ELR (cell line): ENCODE measurements at places on chromosomes 7 and 10.

DNA sequence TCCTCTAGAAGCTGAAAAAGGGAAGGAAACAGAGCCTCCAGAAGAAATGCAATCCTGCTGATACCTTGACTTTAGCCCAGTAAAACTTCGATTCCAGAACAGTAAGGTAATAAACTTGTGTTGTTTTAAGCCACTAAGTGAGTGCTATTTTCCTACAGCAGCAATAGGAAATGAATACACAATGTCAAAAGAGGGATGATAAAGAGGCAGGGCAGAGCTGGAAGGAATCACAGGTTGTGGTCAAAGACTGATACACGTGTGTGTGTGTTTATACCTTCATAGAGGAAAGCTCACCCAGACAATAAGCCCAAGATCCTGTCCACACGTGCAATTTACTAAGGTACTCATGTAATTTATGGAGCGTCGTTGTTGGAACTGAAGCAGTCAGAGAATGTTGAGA is 9.5 kb downstream of the ABCB1 start:
- no peak for DNase-seq

DNA sequence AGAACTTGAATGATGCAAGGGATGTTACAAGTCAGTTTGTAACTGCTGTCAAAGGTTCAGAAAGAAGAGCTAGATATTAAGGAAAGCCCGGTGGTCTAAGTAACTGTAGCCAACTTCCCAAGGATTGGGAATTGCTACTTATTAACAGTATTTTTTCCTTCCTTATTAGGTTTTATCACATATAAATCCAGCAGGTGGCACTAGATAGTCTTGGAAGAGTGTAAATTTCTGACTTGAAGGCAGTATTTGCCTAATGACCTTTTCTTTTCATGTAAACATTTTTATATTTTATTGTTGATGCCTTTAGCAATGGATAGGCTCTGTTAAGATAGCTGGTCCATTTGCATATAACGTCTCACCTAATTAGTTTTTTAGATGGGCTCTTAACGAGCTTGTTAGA is 51.2 kb downstream of the ANLN start:
- DNase-seq, result peak; percentile 66

DNA sequence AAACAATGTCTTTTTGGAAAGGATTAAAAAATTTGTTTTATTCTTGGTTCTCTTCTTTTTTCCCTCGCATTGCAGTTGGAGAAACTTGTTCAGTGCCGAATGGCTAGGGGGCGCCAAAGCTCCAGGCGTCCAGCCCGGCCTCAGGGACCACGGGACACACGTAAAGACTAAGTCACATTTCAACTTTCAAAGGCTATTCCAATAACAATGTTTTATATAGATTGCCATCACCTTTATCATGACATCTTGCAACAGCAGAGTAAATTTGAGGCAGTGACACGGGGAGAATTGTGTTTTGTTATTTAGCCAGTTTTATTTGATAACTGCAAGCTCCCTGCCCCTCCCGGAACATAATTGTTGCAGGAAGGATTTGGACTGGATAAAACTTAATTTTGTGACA is 2.2 kb upstream of the IGFBP3 start:
- DNase-seq, result peak; percentile 84

DNA sequence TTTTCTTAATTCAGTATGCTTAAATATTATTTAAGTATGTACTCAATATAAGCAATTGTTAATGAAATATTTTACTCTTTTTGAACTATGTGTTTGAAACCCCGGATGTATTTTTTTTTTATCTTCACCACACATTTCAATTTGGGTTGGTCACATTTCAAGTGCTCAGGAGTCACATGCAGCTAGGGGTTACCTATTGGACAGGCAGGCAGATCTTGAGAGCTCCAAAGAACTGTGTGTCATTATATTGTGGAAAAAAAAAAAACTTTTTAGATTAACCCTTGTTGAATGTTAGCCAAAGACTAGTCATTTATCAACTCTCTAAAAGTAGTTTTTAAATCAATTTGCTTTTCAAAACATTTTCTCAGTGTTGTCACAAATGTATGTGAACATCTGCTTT is 37.2 kb downstream of the IKZF1 start:
- DNase-seq, result no peak

- DNase-seq, result no peak
These were observed 194.4 kb downstream of the PLXNA4 start for GRCh38 chr7:132381742-132382472.

- DNase-seq, result no peak
These were observed 84.2 kb upstream of the STEAP1B start for GRCh38 chr7:22584179-22584578.

DNA sequence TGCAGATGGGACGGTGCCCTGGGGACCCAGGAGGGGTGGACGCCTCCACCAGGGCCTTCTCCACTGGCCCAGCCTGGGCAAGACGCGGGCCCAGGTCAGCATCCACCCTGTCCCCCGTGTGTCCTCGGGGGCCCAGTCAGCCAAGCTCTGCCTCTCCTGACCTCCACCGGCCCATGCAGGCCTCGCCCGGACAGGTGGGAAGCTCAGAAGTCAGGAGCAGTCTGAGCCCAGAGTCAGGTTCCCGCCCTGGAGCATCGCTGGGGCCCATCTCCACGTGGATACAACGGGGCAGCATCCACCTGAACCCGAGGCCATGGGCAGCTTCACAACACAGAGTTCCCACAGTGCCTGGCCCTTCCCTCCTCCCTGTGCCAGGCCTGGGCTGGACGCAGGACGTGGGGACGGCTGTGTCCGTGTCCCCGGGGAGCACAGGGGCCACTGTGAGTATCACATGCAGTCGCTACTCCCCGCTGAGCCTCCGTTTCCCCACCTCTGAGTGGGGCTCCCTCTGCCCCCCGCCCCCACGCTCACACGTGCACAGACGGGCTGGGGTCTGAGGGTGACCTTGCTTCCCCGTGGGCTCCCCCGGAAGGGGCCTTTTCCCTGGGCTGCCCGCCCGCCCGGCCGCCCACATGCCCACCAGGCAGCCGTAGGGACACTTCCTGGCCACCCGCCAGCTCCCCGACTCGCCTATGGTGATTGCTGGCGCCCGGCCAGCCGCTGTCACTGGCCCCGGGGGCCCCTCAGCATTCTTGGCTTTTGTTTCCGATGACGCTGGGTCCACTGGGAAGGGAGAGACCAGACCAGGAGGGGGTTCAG is 64.3 kb downstream of the PDGFA start:
- DNase-seq, result peak; percentile 53

DNA sequence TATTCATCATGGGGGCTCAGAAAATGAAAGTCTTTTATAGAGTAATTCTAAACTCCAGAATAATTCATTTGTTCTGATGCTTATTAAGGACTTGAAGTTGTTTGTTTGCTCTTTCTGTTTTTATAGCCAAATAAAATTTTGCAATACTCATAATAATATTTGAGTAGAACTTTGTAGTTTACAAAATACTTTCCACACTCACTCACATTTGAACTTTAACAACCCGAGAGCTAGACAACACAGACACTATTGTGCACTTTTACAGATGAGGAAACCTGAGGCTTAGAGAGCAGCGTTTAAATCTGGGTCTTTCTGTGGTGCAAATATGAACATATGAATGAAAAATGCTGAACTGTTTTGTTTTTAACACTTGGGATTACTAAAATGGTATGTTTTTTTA is 126.8 kb downstream of the KAT6B start:
- no peak for DNase-seq

DNA sequence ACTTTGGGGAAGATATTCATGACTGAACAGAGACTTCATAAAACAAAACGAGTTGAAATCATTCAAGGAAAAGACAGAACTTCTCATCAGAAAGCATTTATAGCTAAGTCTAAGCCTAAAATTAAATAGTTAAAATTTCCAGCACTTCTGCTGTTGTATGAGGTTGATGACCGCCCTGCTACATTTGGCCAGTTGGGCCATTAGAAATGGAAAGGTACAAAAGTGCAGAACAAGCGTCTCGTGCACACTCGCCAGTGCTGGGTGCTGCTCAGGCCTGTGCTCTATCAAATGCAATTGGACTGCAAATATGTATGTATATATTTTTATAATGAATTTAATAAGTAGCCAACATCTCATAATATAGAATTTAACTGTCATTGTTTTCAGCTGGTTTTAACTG is 34.4 kb upstream of the RNF32 start:
- DNase-seq, result no peak

DNA sequence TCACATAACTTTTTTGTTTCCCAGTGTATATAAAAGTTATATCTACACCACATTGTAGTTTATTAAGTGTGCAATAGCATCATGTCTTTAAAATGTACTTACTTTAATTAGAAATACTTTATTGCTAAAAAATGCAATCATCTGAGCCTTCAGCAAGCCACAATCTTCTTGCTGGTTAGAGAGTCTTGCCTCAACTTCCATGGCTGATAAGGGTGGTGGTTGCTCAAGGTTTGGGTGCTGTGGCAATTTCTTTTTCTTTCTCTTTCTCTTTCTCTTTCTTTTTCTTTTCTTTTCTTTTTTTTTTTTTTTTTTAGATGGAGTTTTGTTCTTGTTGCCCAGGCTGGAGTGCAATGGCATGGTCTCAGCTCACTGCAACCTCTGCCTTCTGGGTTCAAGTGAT is 360.0 kb downstream of the MAGI2 start:
- no peak for DNase-seq

- no peak for DNase-seq
These were observed 477.8 kb downstream of the TFEC start for GRCh38 chr7:115552766-115553165.

GRCh38 chr7:115113131-115113530 is 191.2 kb downstream of the MDFIC start:
- DNase-seq, result no peak

GRCh38 chr10:57303566-57303965 is 942.5 kb upstream of the ZWINT start:
- DNase-seq, result no peak

- DNase-seq, result no peak
These were observed 18.1 kb downstream of the LRMDA start for GRCh38 chr10:75449382-75450074.

DNA sequence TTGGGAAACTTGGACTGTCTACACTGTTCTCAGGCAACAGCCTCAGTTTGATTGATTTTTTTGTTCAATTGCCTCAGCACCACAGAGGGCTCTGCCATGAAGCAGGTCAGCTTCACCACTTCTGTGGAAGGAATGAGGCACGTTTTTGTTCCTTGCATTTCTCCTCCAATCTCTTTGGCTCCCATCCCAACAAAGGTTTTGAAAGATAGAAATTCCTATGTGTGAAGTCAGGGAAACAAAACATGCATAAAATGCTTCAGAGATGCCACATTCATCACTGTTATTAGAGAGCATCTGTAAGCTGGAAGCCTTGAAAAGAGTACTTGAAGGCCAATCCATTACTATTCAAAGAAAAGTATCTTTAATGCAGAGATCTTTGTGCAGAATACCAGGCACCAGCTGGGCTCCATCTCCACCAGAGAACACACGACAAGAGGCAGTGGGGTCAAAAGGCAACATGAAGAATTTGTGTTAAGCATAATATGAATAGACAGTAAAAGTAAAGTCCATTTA is 249.1 kb upstream of the LYZL1 start:
- peak; percentile 49 for DNase-seq

DNA sequence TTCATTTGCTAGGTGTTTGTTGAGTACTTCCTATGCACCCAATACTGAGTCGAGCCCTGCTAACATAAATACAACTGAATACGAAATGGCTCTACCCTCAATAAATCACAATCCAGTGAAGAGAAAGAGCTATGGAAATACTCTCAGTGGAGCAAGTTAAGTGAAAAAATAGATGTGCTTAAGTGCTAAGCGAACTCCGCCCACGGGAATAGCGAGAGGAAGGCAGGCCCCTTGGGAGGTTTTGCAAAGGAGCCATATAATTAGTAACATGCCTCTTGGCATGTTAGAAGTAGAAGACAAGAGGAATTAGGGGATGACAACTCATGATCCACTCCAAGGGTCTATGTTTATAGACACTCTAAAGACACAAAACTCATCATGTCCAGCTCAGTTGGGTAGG is 42.8 kb upstream of the TSPAN33 start:
- DNase-seq, result no peak

- DNase-seq, result peak; percentile 66
These were observed 15.6 kb upstream of the PBLD start for GRCh38 chr10:68348265-68348741.

DNA sequence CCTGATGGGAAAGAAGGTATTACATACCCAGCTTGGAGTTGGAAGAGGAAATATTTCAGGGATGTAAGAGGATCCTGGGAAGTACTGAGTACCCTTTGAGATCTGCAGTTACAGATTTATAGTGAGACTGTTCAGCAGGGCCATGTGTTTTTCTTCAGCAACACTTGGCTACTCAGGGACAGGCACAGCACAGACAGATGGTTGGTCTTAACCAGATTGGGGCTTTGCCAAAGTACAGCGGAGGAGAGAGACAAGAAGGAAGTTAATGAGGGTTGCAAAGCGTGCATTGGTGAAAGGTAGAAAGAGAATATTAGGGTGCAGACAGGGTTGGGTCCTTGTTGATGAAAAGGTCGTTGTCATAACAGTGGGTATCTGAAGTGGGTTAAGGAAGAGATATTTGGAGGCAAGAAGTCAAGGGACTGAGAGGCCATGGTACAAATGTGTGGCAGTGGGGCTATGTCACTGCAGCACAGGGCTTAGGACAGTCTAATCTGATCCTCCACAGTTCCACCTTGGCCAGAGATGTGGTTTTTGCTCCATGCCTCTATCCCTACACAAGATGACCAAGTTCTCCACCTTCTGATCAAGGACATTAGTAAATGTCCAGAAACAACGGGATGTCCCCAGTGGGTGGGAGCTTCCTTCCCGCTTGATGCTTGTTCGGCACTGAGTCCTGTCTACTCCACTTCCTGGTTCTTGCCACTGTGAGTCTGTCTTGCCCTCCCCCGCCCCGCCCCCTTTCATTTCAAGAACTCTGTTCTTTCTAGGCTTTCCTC is 18.9 kb upstream of the DNAJC1 start:
- DNase-seq, result no peak

DNA sequence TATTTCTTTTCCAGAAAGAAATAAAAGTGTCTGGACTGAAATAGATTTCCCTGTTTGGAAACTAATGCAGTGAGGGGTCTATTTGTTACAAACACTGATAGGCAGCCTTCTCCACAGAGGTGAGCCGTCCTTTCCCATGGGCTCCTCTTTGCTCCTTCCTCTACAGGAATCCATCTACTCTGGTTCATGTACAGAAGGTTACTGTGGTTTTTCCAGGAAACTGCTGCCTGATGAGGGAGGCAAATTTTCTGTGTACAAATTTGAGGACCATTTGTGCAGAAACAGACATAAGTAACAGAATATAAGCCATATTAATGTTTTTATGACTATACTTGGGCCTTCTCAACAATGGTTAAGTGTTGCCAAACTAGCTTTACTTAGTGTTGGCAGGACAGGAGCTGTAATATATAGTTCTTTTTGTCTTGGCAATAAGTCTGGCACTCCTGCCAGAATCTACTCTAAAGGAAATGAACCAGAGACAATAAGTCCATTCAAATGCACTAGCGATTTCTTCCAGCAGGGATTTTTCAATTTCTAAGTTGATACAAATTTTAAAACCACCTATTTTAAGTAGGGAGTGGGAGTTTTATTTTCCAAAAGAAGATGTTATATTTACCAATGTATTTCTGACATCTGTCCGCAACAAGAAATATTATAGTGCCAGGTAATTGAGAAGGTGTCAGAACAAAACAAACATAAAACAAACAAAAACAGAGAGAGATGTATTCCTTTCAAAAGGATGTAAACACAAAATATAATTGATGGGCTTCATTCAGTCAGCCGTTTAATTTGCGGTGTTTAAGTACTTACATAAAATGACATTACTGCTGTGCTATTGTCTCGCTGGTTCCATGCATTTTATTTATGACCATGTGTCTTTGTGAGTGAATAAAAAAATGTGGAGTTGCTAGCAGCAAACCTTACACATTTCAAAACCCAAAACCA is 91.0 kb upstream of the NFE2L3 start:
- no peak for DNase-seq

GRCh38 chr10:30028006-30028737 is 31.2 kb downstream of the JCAD start:
- DNase-seq, result no peak

GRCh38 chr10:117534321-117535297 is 7.9 kb upstream of the EMX2 start:
- no peak for DNase-seq
